RPMI8226 (cell line): ENCODE measurements at places on chromosomes 7 and 10.

GRCh38 chr10:104417637-104418292 is 64.1 kb downstream of the CFAP58 start:
- DNase-seq = no peak

GRCh38 chr10:112713411-112713810 is 236.6 kb upstream of the TCF7L2 start:
- no peak for DNase-seq

DNA sequence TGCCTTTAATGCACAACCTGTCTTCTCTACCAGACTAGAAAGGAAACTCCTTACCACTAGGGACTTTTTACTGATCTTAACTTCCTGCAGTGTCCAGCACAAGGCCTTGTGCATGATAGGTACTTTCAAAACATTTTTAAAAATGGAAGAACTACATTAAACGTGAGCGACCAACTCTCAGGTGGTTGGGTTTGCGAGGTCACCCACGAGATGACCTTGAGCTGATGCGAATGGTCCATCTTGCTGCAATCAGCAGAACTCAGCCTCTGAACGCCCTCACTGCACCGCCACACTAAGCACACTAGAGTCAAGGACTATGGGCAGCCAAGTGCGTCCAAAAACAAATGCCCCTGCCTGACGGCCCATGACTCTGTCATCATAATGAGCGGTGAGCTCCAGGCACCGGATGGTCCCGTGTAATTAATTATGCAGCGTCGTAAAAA is 34.9 kb upstream of the PTF1A start:
- DNase-seq = no peak

- no peak for DNase-seq
These were observed 280.2 kb upstream of the CHRM2 start for GRCh38 chr7:136588216-136588615.

DNA sequence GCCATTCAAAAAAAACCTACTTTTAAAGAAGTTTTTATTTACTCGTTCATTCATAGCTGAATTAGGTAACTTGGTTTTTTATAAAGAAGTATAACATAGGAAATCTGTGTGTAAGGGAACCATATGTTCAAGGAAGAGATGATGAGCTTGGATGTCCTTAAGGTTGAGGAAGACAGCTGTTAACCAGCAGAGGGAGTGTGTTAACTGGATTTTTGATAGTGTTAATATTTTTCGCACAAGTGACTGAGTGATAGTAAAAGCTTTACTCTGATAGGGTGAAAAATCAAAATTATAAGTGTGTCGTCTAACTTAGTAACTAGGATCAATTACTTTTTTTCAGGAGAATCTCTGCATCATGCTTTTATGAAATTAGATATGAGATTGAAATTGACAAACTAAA is 134.7 kb downstream of the ARL5B start:
- DNase-seq = no peak

DNA sequence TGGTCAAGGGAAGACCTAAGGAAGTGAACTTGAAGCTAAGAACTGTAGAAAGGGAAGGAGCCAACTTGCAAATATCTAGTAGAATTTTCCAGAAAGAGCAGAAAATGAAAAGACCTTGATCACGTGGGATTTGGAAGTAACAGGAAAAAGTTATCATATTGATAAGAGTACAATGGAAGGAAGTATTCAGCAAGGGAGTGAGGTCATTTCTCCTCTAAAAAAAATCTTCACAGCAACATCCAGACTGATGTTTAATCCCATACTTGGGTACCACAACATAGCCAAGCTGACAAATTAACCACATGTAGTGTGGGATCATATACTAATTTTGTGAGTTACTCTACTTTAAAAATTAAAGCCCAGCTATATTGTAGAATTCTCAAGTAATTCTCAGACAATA is 207.0 kb upstream of the CXCL12 start:
- no peak for DNase-seq

- DNase-seq = no peak
These were observed 3.2 kb downstream of the HTRA1 start for GRCh38 chr10:122464586-122464985.

- no peak for DNase-seq
These were observed 179.8 kb upstream of the ASAH2 start for GRCh38 chr10:50431133-50431532.

GRCh38 chr10:91054325-91054724 is 133.4 kb upstream of the ANKRD1 start:
- DNase-seq = no peak

- no peak for DNase-seq
These were observed 73.8 kb downstream of the PAXIP1 start for GRCh38 chr7:154929006-154929726.

DNA sequence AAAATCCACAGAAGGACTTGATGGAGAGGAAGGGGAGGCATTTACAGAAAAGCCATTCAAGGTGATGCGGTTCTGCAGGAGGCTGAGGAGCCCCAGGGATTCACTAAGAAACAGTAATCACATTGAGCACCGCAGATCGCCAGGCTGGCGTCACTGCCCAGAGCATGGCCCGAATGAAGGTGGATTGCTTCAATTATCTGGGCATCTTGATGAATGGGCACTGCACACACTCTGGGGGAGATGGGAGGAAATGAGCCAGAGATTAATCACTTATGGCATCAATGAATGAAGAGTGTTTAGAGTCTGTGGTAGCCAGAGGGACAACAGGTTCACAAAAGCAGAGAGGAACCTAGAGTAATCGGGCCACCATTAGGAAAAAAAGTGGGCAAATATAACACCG is 292.1 kb downstream of the ZEB1 start:
- no peak for DNase-seq

DNA sequence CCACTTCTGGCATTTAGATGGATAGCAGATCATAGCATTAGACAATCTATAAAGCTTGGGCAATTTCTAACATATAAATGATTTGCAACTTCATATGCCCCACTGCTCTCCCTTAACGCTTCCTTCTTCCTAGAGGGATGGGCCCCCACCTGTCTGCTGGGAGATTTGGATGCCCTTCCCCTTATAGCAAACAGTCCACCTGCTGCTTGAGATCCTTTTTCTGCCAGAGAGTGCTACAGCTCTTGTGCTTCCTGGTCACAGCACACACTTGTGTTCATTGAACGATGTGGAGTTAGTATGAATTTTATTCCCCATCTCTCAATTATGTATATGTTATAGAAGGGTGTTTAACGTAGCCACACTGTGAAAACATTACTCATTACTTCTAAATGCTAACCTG is 10.4 kb upstream of the PCGF5 start:
- DNase-seq = no peak

DNA sequence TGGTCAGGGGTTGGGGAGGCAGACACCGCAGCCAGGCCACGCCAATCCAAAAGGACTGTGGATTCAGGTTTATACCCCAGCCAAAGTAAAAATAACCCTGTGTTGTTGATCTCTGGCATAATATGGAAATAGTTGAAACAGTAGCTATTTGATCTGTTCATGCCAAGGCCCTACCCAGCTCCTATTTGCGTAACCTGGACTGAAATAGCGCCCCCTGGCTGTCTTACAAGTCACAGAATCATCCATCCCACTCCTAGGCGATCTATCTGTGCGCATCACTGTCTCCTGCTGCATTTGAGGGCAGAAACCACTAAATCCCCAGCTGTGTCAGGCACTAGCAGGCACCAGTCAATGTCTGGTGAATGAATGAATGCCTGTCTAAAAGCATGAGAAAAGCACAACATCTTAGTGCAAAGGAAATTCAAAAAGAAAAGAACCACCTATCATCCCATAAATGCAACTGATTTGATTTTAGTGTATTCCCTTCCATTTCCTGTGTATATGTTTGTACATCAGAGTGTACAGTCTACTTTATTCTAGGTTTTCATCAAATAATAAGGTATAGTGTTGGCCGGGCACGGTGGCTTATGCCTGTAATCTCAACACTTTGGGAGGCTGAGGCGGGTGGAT is 160.0 kb downstream of the SLIT1 start:
- DNase-seq = peak; percentile 53

GRCh38 chr10:78804411-78805032 is 264.2 kb upstream of the ZMIZ1 start:
- no peak for DNase-seq

GRCh38 chr10:124595143-124595883 is 133.7 kb downstream of the LHPP start:
- no peak for DNase-seq

DNA sequence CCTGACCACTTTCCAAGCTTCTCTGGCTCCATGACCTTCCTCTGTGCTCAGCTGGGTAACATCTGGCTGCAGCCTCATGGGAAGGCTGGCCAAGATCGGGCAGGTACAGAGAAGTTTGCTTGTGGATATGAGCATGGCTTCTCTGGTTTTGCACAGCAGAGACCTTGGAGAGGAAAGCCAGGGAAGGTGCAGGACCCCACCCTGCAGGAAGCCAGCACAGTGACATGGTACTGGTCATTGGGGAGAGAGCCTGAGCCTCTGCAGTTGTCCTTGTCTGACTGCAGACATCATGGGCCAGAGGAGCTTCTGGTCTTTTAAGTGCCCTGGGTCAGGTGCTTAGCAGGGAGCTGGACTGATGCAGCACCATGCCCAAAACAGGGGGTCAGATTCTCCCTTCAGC is 70.6 kb upstream of the LEP start:
- no peak for DNase-seq

DNA sequence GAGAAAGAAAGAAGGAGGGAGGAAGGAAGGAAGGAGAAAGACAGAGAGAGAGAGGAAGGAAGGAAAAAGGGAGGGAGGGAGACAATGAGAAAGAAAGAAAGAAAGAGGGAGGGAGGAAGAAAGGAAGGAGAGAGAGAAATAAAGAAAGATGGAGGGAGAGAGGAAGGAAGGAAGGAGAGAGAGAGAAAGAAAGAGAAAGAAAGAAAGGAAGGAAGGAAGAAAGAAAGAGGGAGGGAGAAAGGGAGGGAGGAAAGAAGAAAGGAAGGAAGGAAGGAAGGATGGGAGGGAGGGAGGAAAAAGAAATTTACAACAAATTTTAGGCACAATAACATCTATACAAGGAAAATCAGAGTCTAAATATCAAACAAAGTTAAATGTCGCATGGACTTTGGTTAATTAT is 332.6 kb upstream of the KLF6 start:
- no peak for DNase-seq

DNA sequence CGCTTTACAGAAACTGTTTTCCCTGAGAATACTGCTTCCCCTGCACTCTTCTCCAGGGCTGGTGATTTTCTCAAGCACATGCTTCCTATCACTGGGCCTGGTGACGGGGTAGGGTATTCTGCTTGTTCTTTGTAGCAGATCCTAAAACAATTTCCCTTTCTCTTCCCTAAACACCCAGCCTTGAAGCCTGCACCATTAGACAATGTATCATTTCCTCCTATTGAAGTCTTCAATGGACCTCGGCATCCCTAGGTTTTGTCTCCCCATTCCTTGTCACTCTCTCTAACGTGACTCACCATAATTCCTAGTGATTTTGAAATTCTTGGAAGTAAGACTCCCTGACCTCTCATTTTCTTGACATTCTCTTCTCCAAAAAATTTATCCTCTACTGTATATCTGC is 109.5 kb upstream of the GHITM start:
- DNase-seq = no peak

GRCh38 chr10:113541549-113541927 is 11.3 kb upstream of the HABP2 start:
- no peak for DNase-seq

GRCh38 chr10:50929670-50930069 is 44.2 kb upstream of the A1CF start:
- no peak for DNase-seq

DNA sequence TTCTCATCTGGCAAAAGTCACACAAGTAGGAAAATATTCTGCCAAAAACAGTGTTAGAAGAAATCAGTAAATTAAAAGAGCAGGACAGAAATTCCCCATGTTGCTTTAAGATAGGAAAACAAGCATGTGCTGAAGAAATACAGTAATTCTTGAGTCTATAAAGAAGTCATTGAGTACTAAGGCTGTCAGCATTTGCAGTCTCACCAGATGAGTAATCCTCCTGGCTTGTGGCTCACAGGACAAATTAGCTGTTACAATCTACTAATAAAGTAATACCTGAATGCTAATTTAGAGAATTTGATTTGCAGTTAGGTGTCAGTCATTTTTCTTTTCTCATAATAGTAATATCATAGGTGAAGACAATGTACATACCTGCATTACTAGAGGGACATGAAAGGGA is 1158.9 kb upstream of the CELF2 start:
- no peak for DNase-seq

DNA sequence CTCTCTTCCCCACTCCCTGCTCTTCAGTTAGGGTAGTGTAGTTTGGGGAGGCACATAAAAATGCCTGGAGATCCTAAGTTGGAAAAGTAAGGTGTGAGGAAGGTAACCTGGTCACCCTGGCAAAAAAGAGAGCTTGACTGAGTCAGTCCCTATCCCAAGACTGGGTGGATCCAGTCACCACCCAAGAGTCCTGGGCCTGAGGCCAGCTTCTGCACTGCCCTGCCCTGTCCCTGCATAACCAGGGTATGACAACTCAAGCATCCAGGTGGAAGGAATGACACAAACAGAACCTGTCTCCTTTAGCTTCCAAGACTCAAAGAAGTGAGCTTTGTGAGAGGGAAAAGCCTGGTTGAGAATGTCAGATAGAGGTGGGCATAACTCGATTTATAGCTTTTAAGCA is 26.9 kb upstream of the SORBS1 start:
- DNase-seq = no peak

DNA sequence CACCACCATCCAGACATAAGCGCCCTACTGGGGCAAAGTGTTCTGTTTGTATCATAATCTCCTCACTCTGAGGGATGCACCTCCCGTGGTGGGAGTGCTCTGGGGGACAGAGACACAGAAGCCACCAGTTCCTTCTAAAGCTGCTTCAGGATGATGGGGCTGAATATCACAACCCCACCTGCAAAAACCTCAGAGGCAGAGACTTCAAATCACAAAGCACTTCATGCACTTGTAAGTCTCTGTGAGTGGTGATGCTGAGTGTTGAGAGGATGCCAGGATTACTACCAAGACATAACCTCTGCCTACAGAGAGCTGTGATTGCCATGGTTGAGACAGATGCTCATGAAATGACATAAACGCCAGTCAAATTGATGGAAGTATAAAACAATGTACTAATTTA is 255.5 kb downstream of the CALN1 start:
- no peak for DNase-seq

GRCh38 chr7:5237286-5237685 is 45.5 kb upstream of the SLC29A4 start:
- peak; percentile 82 for DNase-seq

GRCh38 chr10:1527951-1528350 is 209.4 kb downstream of the ADARB2 start:
- DNase-seq = no peak
